ENCODE measurements at places on chromosomes 5 and 9.

GRCh38 chr9:4143936-4144717 is 155.7 kb downstream of the GLIS3 start:
- no peak for DNase-seq

GRCh38 chr9:135490166-135490870 is 10.2 kb upstream of the MRPS2 start:
- DNase-seq = no peak

- DNase-seq = no peak
These were observed 213.9 kb upstream of the FBXL7 start for GRCh38 chr5:15285901-15286583.

GRCh38 chr5:88682881-88683361 is 200.1 kb downstream of the MEF2C start:
- DNase-seq = no peak

DNA sequence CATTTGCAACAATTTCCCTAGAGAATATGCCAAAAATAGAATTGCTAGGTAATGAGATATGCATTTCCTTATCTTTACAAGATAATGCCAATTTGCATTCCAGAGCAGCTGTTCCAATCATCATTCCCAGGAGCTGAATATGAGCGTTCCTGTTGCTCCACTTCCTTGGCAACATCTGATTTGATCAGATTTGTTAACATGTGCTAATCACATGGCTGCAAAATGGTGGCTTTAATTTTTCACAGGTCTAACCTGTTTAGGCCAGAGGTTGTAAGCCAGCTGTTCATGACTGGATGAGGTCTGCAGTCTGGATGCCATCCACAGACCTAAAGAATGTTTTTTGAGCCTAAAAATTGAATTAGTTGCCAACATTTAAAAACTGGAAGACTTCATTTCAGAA is 220.7 kb upstream of the IL12B start:
- no peak for DNase-seq

- no peak for DNase-seq
These were observed 453 bp downstream of the CPEB4 start for GRCh38 chr5:173888473-173889131.

Measured in activated T-cell treated with anti-CD3 and anti-CD28 coated beads, Interleukin-2, amount 50 U/mL, for 24 hours (primary cell).